Activated CD8-positive, alpha-beta memory T cell treated with anti-CD3 and anti-CD28 coated beads for 1 hour (primary cell): ENCODE measurements at places on chromosomes 1 and 21.

DNA sequence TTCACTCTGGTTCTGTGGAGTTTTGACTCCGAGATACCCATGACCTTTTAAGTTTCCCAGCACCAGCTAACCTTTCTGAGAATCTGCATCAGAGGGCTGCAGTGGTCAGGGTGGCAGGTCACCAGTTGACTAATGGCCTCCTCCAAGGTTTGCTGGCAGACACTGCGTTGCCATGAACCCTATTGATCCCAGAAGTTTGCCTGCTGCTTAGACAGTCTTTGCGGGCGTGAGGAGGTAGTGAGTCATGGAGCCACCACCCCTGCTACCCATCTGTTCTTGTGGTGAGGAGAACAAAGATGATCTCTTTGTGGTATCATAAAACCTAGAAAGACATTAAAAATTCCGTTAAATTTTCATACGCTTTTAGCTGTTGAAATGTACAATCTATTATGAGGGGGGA lies 180.4 kb downstream of the FGGY start:
- no peak for DNase-seq

- no peak for DNase-seq
Measured at GRCh38 chr1:6183520-6183989, 3.4 kb upstream of the CHD5 start.

DNA sequence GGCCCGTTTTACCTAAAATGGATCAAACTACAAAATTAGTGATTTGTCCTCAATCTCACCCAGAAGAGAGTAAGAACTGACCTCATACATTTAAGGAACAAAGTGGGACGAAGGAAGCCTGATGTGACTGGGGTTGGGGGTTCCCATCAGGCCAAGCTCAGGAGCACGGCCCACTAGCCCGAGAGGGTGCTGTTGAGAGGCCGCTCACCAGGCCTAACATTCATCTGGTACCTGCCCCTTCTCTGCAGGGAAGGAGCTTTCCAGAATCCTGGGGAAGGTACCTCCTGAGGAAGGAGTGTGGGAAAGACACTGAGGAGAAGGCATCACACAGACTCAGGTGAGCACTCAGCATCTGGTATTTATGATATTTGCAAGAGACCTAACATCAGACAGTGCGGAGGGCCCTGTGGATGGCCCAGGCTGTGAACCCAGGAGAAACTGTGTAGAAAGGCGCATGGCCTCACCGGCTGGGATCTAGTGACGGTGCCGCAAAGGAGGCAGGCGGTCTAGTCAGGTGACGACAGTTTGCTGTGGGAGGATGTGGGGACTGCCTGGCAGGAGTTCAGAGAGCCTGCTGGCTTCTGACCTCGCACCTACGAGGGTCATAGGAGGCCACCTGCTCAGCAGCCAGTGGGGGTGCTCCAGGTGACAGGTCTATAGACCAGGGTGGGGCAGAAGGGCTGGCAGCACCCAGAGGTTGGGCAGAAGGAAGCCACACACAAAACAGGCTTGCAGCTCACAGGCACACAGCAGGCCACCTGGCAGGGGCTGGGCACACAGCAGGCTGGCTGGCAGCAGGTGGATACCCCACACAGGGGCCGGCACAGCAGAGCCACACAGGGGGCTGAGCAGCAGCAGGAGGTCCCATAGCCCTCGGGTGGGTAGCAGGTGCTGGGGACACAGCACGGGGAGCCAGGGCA lies 543 bp downstream of the KRTAP12-4 start:
- peak; percentile 28 for DNase-seq

GRCh38 chr21:46100906-46101305 lies 3.0 kb downstream of the COL6A2 start:
- DNase-seq: no peak

- DNase-seq: no peak
Measured at GRCh38 chr1:67729872-67730271, 44.9 kb downstream of the GADD45A start.

DNA sequence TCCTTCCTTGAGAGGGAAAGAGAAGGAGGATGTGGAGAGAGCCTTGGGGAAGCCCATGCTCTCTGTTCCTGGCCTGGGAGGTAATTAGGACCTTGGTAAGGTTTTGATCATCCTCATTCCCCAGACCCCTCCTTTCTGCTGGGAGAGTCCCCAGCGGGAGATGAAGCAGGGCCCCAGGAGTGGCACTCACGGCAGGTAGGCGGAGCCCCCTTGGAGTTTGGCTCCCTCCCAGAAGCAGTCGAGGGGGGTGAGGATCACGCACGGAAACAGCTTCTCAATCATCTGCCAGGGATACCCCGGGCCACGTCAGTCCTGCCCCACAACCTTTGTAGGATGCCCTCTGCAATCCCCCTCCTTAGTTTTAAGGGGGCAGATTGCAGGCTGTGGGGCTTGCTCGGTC lies 11.5 kb downstream of the PTCH2 start:
- no peak for DNase-seq

GRCh38 chr1:227318016-227318852 lies at the start of gene CDC42BPA:
Gene CDC42BPA (minus strand): TSS chr1:227318492. CDS start chr1:227317182, 1,310 bp downstream.
- DNase-seq: no peak

DNA sequence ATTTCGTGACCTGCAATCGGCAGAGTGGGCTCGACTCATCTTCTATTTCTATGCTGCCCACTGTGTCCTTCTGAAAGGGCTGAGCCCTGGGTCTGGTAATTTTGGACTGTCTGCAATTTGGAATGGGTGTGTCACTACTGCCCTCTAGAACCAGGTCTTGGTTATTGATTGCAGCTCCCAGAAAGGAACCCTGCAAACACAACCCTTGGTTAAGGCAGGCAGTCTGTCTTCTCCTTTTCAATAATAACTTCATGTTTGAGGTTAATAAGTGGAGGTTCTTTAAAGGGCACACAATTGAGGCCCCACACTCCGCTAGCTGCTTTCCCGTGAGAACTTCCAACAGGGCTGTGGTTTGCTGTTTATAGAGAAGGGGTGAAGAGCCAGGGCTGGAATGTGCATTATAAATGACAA lies 79.9 kb upstream of the LYST start:
- DNase-seq: no peak
